ENCODE measurements at places on chromosomes 2 and 18. TPM values are rescaled to one million over a fixed set of nuclear protein-coding genes. Genes with fewer than 3 reads are reported as not detected.

DNA sequence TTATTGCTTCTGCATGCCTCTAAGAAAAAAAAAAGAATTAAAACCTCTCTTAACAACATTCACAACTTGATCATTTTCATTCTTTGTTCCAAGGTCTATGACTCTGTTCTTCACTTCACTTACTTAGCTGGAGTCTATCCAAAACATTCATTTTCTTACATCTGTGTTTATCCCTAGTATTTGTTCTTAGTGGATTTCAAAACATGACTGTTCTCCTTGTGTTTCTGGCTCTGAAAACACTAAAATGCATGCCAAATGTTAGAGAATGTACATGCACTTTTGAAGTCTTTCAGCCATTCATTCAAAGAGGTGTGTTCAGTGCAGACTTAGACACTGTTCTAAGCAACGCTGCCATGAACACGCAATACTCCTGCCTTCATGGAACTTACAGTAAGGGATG lies 138.8 kb downstream of the CNTNAP5 start:
- DNase-seq: no peak

DNA sequence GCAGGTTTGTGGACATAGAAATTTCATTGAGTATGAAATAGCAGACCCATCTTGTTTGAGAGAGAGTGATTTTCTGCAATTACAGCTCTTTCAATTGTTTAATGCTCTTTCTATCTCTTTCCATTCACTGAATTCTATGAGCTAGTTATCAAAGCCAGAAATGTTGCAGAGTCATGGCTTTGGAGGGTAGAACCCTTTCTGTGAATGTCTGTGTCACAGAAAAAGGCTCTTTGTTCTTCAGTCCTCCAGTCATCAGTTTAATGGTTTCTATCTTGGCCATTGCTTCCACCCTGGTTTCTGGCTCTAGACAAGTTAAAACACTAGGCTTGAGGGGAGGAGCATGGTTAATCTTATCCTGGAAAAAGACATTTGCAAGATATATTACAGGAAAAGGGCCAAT lies 655.0 kb downstream of the STK39 start:
- DNase-seq: no peak

- no peak for DNase-seq
These were observed 351.6 kb downstream of the EIPR1 start for GRCh38 chr2:3025984-3026383.

GRCh38 chr2:46774499-46775228 lies 140.9 kb downstream of the MCFD2 start:
- no peak for DNase-seq

DNA sequence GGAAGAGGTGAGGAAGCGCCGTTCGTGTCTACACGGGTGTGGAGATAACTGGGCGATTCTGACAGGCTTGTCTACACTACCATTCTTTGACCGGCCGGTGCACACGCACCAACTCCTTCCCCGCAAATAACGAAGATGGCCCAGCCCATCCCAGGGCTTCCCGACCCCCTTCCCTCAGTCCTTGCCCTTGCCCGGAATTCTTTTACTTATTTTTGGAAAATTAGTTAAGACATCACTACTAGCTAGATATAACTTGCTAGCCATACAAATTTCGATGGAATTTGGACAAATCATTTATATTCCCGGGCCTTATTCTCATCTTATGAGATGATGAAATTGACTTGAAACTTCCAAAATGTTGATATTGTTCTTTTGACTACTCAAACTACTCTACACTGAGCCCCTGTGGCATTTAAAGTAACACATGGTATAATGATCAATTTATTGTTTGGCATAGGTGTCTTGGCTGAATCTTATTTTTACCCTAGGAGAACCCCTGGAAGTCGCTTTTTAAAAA lies 1.3 kb downstream of the ERICH2 start:
- no peak for DNase-seq

- DNase-seq: no peak
These were observed 417.5 kb upstream of the HS6ST1 start for GRCh38 chr2:128736046-128736688.

DNA sequence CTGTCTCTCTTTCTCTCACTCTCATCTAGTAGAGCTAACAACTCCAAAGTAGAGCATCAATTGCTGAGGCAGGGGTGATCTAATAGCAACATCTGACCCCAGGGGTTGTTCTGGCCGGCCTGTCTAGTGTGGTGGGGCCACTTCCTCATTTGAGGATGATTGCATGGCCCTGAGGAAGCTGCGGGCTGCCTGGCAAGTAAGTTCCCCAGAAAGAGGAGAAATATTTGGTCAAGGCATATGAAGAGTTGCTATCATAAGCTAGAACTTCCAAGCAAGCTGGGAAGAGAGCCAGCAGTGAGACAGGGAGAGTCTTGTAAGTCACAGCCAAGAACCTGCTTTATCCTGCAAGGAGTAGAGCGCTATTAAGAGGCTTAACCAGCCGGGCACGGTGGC lies 50.8 kb upstream of the TMEM87B start:
- DNase-seq: no peak

DNA sequence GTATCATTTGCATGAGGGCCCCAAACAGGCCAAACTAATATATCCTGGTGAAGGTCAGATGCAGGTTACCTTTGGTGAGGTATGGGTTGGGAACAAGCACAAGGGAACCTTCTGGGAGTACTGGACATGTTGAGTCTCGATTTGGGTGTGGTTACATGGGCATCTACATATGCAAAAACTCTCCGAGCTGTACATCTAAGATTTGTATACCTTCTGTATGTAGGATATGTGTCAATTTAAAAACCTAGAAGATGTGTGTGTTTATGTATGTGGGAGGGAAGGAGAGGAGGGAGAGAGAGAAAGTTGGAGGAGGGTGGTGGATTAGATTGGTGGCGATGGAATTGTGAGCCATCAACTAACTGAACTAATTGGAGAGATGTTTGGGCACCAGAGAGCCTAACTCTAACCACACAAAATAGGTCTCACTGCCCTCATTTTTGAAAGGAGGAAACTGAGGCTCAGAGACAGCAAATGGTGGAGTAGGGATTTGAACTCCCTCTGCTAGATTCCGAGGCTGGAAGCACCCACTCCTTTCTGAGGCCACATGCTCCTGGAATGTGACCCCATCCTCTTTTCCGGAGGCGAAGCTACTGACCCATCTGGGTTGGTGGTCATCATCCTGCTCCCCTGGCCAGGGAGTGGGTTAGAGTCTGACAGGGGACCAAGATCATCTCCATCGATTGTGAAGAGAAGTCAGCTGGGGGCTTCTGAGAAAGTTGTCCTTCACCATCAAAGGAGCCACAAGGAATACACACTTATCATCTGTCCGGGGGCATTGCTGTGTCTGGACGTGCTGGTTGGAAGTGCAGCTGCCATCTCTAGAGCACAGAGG lies 107.3 kb upstream of the MYCN start:
- no peak for DNase-seq

GRCh38 chr18:56986829-56987228 lies 160.1 kb upstream of the BOD1L2 start:
- DNase-seq: peak; percentile 5

- DNase-seq: no peak
These were observed 69.0 kb downstream of the CTAGE1 start for GRCh38 chr18:22348521-22349316.

DNA sequence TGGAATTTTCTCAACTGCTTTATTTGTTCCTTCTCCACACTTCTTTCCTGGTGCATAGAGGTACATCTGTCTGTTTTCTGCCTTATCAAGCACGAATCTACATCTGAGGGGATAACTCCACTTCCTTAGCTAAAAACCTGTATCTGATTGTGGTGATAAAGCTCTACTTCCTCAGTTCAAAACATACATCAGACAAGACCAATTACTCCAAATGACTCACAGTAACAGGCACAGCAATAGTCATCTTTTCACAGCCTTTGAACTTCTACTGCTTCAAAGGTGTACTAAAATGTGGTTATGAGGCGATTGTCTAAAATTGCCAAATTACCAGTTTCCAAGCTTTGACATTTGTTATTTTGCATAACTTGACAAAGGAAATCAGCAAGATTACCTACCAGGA lies 803.6 kb upstream of the ZEB2 start:
- DNase-seq: no peak

- DNase-seq: peak; percentile 69
These were observed 972 bp upstream of the DLX2 start for GRCh38 chr2:172103471-172104272.

GRCh38 chr2:62919041-62919440 lies 131.6 kb upstream of the OTX1 start:
- no peak for DNase-seq

HOXD8 gene
- total RNA-seq: 4.1 TPM

DNA sequence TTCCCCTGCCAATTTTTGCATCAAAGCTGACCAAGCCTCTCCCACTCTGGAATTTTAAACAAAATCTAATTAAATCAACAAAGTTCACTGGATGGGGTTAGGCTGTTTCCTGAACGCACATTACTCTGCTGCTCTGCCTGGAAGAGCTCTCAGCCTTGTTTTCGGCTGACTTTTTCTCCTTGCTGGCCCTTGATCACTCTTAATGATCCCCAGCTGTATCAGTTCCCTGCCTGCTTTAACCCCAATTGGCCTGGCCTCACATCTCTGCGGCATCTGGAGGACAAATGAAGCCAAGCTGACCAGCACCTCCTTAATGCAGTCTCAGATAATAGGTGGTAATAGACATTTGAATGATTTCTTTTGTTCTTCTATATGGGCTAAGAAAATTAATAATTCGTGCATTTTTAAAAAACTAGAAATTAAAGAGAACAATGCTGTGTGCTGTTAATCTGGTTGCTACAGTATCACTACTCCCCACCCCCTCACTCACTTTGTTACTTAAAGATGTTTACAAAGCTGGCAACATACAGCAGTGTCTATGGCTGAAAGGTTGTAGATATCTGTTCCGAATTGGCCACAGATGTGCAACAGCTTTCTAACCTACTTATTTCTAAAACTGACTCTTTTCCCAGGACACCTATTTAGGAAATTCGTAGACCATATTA lies 415.2 kb upstream of the KCNH7 start:
- no peak for DNase-seq

DNA sequence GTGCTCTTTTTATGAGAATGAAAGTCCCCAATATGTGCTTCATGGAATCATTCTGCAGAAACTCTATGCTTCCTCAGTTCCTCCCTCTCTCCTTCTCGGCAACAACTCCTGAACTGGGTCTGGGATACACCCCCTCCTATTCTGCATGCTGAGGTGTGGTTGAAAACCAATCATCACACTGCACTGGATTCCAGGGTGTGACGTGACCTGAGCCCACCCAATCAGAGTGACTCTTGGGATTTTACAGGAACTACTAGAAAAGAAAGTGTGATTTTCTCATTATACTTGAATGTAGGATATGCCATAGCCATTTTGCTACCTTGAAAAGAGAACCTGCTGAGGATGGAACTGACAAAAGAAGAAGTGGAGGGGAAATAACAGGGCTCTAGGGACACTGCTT lies 36.3 kb downstream of the ACVR1 start:
- no peak for DNase-seq

- DNase-seq: no peak
These were observed 411.1 kb downstream of the NRXN1 start for GRCh38 chr2:50620783-50621182.

HOXD3 gene
- 1.8 TPM for total RNA-seq

ASB18 gene
- not detected for total RNA-seq

GRCh38 chr18:74456017-74456348 lies 1.1 kb downstream of the DIPK1C start:
- DNase-seq: no peak

DNA sequence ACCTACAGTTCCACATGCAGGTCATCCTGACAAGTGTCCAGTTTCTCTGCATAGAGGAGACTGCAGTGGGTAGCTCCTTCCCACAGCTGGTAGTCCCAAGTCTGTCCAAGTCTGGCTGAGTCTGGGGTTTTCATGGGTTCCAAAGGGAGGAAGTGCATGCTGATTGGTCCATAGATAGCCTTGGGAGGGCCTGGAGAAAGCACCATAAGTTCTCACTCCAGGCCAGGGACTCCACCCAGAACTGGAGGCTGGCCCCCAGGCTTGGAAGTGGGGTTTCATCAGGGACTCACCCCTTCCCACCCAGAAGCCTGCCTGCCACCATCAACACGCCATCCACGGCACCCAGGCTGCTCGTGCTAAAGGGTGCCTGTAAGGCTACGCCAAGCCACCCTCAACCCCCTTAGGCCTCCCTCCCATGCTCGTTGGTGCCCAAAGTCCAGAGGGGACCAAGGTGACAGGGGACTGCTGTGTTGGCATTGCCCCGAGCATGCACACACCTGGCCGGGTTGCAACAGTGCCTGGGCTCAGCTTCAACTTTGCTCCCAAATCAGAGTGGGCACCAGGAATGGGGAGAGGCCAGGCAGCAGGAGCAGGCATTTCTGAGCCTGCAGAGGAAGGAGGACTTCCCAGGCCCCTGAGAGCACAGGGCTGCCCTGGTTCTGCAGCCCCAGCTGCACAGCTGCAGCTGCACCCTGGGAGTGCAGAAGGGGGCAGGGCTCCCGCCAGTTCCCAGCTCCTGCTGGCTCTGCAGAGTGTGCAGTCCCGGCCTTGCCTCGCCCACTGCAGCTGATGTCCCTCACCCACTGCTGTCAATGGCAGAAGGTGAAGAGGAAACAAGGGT lies 116.5 kb upstream of the MAP2 start:
- DNase-seq: no peak

GRCh38 chr2:12302691-12303090 lies 414.0 kb upstream of the TRIB2 start:
- DNase-seq: no peak

DNA sequence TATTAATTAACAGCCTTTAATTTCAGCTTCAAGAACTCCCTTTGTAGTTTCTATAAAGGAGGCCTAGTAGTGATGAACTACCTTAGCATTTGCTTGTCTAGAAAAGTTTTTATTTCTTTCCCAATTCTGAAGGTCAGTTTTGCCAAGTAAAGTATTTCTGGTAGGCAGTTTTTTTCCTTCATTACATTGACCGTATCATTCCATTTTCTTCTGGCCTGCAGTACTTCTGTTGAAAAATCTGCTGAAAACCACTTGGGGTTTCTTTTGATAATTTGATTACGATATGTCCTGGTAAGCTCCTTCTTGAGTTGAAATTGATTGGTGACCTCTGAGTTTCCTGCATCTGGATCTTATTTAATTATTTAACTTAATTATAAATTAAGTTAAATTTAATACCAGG lies 691.8 kb downstream of the TSN start:
- DNase-seq: no peak

- no peak for DNase-seq
These were observed 1.9 kb downstream of the GPR55 start for GRCh38 chr2:230922951-230923717.

DNA sequence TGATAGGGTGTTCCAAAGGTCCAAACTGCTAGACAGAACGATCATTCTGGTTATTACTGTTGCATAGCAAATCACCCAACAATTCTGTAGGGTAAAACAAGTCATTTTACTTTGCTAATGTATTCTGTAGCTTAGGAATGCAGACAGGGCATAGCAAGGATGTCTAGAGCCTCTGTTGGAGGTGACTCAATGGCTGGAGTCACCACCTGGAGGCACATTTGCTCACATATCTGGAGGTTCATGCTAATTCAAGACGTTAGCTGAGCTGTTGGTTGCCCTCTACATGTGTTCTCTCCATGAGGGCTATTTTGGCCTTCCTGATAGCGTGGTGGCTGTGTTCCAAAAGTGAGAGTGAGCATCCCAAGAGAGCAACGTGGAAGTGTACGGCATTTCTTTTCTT lies 22.5 kb upstream of the ST8SIA3 start:
- DNase-seq: no peak

GRCh38 chr18:58761970-58762780 lies 90.9 kb downstream of the MALT1 start:
- no peak for DNase-seq

All from G401 (cell line).